Stimulated activated CD8-positive, alpha-beta memory T cell treated with anti-CD3 and anti-CD28 coated beads, Interleukin-4, amount 100 ng/mL, for 1 hour (primary cell): ENCODE measurements at places on chromosomes 12 and 14.

GRCh38 chr12:116066381-116067230 lies 210.9 kb downstream of the MED13L start:
- DNase-seq, result no peak

DNA sequence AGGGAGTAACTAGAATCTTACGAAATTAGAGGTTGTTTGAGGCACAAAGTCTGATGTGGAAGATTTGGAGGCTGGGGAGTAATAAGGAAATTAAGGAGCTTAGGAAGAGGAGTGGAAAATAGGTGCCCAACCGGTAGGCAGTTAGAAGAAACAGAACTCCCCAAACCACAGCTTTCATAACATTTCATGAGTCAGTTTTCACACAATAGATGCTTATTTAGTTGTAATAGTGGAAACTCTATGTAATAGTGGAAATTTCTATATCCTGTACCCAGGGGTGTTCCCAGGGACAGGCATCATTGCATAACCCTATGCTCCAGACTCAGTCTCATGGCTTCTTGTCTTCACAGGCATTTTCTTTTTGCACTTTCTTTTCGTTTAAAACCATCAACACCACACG lies 8.3 kb downstream of the C3AR1 start:
- DNase-seq, result no peak

GRCh38 chr14:101113108-101113612 lies 209.6 kb upstream of the RTL1 start:
- no peak for DNase-seq

GRCh38 chr12:117809509-117809908 lies 159.3 kb downstream of the KSR2 start:
- DNase-seq, result no peak

- DNase-seq, result no peak
These were observed 6.5 kb downstream of the PDE3A start for GRCh38 chr12:20374795-20375194.

DNA sequence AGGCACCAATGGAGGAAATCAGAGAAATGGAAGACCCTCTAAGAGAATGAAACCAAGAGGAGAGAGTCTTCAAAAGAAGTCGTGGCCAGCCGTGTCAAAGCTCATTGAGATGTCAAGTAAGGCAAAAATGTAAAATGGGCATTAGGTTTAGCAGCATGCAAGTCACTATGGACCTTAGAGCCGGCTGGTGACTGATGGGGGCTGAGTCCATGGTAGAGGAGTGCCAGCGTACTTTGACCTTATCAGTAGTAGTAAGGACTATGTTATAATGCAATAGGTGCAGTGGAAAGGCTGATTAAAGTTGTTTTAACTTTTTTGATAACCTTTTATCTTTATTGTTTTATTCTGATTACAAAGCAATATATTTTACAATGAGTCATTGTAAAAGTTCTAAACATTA lies 66.5 kb downstream of the ANO6 start:
- no peak for DNase-seq

DNA sequence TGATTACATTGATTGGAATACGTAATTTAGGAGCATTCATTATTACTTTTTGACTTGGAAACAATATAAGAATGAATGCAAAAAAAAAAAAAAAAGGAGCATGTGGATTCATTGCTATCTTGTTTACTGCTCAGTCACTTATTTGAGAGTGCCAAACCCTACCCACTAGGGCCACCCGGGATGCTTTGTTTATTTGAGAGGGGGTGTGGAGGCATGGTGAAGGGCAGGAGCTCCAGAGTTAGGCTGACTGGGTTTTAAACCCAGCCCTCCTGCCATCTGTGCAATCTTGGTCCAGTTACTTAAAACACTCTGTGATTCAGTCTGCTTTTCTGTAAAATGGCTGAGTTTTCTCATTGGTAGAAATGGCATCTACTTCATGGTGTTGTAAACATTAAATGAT lies 195.2 kb downstream of the RAD51B start:
- no peak for DNase-seq

GRCh38 chr12:69396041-69396440 lies 36.5 kb downstream of the YEATS4 start:
- no peak for DNase-seq

DNA sequence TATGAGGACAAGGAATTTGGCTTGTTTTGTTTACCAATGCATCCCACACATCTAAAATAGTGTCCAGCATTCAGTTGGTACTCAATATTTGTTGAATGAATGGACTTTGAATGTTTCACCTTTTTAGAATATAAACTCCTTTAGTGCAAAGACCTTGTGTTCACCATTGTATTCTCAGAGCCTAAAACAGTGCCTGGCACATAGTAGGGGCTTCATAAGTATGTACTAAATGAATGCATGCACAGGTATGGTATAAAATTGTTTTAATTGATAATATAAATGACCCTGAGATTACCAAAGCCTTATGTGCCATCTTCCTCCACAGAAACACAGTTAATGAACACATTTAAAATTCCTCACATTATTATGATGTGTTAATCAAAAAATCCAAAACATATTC lies 5.0 kb upstream of the NFYB start:
- no peak for DNase-seq

- DNase-seq, result no peak
These were observed 4.9 kb downstream of the SIVA1 start for GRCh38 chr14:104757681-104758392.

DNA sequence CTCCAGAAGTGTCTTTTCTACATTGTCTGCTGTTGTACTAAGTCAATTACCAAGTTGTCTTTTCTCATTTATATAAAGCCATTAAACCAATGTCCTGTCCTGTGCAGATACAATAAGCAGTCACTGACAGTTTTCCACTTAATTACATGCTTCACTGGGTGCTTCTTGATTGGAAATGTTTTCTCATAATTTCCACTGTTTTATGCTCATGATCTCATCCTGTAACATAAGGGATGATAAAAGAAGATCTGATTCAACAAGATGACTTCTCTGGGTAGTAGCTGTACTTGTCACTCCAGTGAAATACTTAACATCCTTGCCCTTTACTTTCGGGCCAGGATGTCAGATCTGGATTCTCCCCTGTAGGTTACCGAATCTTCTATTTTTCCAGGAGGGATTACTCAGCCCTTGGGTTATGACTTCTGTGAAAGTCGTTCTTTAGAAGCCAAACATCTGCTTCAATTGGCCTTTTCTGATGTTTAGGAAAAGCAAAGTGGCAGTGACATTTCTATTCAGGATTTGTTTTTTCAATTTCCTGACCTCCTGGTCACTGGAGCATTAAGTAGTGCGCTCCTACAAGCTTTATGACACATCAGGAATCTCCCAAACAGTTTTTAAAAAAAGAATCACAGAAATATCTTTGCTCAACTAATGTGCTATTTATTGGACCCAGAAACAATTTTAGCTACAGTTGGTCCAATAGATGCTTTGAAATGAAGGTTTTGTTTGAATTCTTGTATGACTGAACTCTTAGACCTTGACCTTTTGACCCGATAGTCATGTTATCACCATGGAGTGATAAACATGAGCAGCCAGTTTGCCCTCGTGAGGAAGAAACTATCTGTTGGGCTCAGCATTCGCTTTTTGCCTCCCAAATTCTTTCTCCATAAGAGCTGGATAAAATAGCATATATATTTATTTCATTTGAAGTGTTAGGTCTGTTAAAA lies 234.5 kb upstream of the SSTR1 start:
- no peak for DNase-seq

DNA sequence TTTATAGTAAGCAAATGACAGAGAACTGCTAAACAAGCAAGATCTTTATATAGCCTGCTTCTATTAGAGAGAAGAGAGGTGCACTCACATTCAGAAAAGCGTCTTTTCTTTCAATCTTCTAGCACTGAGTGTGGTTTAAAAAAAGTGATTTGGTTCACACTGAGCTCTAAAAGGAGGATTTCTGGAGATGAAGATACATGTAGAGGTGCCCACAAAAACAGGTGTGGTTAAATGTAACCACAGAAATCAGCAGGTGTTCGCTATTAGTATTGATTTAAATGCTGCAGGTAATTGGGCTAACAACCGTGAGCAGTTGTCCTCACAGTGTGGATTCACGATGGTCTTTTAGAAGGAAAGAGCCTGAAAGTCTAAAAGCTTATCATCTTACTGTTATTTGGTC lies 10.7 kb downstream of the PKP2 start:
- no peak for DNase-seq

- DNase-seq, result no peak
These were observed 26.2 kb upstream of the TRIM9 start for GRCh38 chr14:51121096-51121495.

DNA sequence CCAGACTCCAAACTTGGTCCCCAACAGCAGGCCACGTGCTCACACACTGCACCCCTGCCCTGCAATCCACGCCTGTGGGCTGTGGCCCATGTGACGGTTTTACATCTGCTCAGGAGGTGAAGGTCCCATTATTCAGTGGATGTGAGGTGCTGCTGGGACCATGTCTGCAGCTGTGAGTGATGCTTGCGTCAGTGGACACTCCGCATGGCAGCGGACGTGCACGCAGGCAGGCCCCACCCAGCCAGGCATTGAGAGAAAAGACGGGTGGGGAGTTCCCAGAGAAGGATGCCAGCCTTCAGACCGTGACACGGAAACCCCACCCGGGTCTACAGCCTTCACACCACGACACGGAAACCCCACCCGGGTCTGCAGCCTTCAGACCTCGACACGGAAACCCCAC lies 67.6 kb downstream of the NOC4L start:
- no peak for DNase-seq

DNA sequence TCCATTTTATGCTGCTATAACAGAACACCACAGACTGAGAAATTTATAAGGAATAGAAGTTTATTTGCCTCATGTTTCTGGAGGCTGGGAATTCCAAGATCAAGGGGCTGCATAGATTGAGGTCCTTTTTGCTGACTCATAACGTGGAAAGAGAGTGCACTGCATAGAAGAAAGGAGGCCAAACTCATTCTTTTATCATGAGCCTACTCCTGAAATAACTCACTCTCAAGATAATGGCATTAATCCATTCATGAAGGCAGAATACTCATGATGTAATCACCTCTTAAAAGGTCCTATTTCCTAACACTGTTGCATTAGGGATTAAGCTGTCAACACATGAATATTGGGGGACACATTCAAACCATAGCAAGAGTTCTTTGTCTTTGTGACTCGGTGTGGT lies 60.0 kb upstream of the FBXO33 start:
- DNase-seq, result no peak

DNA sequence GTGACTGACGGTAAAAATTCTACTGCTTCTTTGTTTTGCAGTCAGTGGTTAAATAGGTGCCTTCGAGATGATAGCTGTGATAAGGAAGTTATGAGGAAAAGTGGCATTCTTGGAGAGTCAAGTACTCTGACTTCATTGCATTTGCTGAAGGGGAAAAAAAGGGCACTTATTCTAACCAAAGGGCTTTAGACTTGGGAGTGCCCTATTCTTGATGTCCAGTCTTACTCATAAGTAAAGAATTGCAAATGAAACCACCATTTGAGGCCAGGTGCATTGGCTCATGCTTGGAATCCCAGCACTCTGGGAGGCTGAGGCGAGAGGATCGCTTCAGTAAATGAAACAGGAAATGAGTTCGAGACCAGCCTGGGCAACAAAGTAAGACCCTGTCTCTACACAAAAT lies 40.3 kb downstream of the BRAP start:
- DNase-seq, result no peak

GRCh38 chr14:41973178-41973577 lies 366.5 kb downstream of the LRFN5 start:
- DNase-seq, result no peak

DNA sequence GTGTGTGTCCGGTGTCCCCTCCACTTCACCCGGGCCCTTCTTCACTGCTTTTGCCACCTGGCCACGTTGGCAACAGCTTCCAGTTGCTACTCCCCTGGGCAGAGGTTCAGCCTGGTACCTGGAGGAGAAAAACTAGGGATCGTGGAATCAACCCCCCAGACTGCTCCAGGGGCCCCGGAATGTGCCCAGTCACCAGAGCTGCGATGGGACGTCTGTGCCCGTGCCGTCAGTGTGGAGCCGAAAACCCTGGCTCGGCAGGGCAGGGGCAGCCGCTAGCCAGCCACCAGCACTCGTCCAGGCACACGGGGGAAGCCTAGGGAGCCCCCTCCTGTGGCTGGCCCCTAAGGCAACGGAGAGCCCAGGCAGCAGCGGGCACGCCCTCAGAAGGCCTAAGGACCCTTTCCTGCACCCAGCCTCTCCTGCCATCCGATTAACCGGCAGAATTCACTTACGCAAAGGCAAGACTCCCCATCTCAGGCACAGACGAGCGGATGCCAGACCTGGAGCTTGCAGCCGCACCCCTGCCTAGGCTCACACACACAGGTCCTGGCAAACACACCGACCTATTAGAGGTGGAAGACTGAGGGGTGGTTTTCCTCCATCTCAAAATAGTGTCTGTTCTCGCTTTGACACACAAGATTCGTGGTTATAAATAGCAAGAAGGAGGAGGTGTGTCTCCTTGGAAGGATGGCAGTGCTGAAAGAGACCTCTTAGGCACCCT lies 62.6 kb downstream of the FBXL14 start:
- DNase-seq, result no peak

GRCh38 chr14:23577004-23577681 lies 1.4 kb downstream of the JPH4 start:
- no peak for DNase-seq
